ENCODE measurements at places on chromosomes 16 and 17. TPM values are rescaled to one million over a fixed set of nuclear protein-coding genes. Genes with fewer than 3 reads are reported as not detected.

DNA sequence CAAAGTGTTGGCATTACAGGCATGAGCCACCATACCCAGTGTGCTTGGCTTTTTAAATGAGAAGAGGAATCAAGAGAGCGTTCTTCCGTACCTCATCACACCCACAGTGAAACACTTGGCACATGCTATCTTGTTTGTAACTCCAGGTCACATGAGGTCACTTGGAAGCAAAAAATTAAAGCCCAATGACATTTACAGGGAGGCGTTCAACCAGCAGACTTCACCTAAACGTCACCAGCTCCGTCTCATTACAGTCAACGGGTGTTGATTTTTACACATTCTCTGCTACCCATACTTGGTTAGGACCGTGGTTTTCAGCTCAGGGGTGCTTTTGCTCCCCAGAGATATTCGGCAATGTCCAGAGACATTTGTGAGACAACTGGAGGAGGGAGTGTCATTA is 127.0 kb downstream of the XYLT1 start:
- DNase-seq, result no peak

GRCh38 chr17:81484195-81484979 is 28.2 kb downstream of the ACTG1 start:
- DNase-seq, result peak; percentile 96

DNA sequence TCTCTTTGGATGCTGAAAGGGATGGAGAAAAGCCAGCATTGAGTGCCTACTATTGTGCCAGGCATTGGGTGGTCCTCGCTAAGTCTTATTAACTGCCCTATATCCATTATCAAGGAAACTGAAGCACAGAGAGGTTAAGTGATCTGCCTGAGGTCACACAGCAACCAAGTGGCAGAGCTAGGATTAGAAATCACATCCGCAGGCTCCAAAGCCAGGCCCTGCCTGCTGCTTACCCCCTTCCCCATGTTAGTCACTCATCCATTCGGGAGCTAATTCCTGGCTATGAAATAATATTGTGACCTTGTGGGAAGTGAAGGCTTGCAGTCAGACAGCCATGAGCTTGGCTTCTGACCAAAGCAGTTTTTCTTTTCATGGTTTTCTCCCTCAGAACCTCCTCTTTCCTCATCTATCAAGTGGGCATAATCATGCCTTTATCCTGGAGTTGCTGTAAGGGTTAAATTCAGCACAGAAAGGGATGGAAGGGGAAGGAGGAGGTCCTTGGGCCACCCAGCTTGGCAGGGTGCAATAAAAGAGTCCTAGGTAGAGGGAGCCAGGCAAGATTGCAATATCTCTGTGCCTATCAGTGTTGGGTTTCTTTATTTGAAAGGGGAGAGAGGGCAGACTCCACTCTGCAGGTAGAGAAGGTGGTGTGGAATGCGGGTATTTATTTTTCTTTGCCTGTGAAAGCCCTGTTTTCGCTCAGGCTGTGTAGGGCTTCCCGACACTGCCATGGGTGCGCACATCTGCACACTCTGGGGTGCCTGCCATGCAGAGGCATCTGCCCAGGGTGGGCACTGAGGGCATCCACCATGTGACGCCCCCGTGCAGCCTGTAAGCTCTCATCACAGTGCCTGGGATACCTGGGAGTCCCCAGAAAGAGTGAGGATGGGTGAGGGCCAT is 11.3 kb downstream of the RAI1 start:
- DNase-seq, result no peak

DNA sequence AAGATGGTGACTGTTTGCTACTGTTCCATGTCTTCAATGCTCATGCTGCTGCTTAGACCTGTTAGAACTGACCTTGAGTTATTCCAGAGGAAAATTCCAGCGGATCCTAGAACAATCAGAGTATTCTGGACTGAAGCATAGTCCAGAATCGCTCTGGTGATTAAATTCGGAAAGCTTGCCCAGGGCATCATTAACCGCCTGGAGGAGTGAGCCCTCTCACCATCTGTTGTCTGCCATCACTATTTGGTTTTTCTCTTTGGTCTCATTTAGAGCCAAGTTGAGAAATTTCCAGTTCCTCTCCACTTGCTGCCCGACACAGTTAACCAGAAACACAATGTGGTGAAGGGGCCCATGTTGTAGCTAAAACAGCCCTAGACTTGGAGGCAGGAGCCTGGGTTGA is 104.1 kb downstream of the BMERB1 start:
- DNase-seq, result no peak

- DNase-seq, result no peak
These were observed 1.1 kb upstream of the LCMT1 start for GRCh38 chr16:25110387-25110947.

DNA sequence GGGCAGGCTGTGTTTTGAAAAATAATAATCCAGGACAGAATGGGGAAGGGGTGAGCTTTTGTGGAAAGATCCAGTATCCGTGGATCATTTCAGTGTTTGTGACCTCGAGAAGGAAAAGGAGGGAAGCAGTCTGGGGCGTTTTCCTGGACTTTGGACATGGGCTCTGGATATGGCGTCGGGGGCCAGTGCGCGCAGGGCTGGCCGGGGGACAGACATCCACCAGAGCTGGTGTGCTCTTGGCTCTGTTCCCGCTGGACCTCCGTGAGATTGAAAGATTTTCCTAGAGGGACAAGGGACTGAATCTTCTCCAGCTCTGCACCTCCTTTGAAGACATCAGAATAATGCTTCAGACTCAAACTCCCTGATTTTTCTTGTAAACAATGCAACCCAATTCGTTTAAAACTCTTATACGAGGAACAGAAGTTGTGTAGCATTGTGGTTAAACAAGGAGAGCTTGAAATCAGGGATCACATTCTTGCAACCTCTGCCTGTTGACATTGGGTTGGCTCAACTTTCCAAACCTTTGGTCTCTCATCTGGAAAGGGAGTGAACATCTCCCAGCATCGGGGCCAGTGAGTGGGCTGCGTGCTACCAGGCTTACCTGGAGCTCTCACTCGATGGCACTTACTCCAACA is 75.9 kb downstream of the C16orf95 start:
- no peak for DNase-seq

Gene LDAF1
- total RNA-seq, result 34.8 TPM

Gene HBA2
- not detected for total RNA-seq

DNA sequence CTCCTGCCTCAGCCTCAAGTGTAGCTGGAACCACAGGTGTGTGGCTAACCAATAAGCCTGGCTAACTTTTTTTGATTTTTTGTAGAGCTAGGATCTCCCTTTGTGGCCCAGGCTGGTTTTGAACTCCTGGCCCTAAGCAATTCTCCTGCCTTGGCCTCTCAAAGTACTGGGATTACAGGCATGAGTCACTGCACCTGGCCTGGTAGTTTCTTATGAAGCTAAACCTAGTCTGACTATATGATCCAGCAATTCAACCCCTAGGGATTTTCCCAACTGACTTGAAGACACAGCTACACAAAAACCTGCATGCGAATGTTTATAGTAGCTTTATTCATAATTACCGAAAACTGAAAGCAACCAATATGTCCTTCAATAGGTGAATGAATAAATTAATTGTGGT is 176.2 kb upstream of the IRX3 start:
- no peak for DNase-seq

GRCh38 chr16:72639494-72639893 is 408.4 kb downstream of the ZFHX3 start:
- DNase-seq, result no peak

GRCh38 chr17:50847566-50847965 is 12.2 kb downstream of the WFIKKN2 start:
- DNase-seq, result no peak

Gene DHRS7C
- total RNA-seq, result not detected

GRCh38 chr16:12901204-12901596 is 198 bp upstream of the SHISA9 start:
- DNase-seq, result peak; percentile 94

Gene SULT1A4
- 1.1 TPM for total RNA-seq

Gene SHCBP1
- total RNA-seq, result 18.7 TPM

GRCh38 chr17:63337579-63337978 is 108.5 kb downstream of the CYB561 start:
- no peak for DNase-seq

Gene POLR3K
- total RNA-seq, result 9.2 TPM

DNA sequence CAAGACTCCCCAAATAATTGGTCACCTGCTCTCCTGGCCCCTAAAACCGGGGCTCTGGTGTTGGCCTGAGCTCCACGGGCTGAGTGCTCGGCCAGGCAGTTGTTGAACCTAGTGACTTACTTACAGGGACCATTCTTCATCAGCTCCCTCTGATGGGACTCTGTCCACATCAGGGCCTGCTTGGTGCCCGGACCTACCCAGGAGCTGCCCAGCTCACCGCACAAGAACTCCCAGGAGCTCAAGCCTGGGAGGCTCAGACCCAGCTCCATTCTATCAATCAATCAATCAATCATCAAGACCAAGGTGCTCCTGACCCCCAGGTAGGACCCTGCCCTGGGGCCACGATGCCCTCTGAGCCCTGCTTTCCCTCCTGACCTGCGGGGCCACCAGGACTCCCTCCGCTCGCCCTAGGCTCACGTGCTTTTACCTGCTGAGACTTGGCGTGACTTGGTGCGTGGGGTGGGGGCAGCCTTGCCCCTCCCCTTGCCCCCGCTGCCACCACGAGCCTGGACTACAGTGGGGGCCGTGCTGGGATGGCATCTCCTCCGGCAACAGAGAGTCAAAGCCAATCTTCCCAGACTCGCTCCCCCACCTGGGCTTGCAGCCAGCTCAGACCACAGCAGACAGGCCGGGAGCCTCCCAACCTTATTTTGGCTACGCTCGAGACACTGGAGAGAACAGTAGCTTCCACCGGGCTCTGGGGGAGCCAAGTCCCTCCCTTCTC is 15.7 kb downstream of the IL34 start:
- no peak for DNase-seq

- DNase-seq, result no peak
These were observed 5.5 kb upstream of the ACSF2 start for GRCh38 chr17:50420419-50421112.

GRCh38 chr17:38743556-38744171 is 4.5 kb downstream of the PCGF2 start:
- no peak for DNase-seq

Gene C1QTNF8
- total RNA-seq, result not detected

DNA sequence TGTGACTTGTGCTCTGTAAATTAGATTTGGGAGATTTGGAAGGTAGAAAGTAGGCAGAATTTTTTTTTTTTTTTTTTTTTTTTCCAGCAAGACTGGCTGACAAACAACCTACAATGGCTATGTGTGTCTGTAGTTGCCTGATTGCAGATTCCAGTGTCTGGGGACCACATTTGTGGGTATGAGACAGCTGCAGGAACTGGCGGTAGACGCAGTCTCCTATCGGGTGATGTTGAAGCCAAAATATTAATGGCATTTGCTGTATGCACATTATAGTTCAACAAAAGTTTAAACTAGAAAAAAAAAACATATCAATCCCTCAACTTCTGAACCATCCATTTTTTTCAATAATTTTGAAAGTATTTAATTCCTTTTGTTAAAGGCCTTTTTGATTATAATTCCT is 665.2 kb downstream of the TOX3 start:
- DNase-seq, result no peak

Gene GALK1
- total RNA-seq, result 27.3 TPM

Gene ICAM2
- total RNA-seq, result not detected

Gene CDRT15L2
- total RNA-seq, result not detected

GRCh38 chr17:81294512-81295030 is 536 bp downstream of the SLC38A10 start:
- DNase-seq, result peak; percentile 45

Gene CX3CL1
- 0.96 TPM for total RNA-seq

Gene CDK5R1
- 8.8 TPM for total RNA-seq

DNA sequence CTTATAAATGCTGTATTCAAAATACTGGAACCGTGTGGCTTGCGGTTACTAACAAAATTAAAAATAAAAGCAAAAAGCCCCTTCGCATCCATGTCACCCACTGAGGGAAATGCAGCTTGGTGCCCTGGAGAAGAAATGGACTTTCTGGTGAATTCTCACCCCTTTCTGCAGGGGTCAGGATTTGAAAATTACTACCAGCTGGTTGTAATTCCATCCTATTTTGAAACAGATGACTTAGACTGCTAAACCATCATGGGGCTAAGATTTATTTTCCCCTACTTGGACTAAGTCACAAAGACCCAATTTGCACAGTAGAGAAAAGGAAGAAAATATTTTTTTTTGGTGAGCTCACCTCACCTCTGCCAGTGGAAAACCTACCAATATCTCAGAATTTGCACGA is 111.4 kb upstream of the MYOCD start:
- no peak for DNase-seq

- DNase-seq, result no peak
These were observed 391.0 kb upstream of the EEF2KMT start for GRCh38 chr16:5488581-5488980.

DNA sequence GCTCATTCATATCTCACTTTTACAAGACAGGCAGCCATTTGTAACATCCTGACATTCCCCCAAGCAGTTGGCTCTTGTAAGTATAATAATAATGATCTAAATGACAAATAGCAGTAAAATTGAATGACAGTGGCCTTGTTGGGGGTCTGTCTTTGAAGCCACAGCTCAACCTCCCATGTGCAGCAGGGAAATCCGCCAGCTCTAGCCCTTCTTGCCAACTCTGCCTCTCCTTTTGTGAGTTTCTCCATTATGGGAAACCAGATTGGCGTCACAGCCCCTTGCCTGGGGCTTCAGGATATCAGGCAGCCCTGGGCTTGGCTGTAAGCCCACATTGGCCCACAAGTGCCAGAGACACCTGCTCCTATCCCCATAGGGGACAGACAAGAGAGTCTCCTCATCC is 70.4 kb upstream of the CACNG5 start:
- no peak for DNase-seq

GRCh38 chr16:89334050-89334449 is 116.5 kb downstream of the ZNF778 start:
- DNase-seq, result no peak

DNA sequence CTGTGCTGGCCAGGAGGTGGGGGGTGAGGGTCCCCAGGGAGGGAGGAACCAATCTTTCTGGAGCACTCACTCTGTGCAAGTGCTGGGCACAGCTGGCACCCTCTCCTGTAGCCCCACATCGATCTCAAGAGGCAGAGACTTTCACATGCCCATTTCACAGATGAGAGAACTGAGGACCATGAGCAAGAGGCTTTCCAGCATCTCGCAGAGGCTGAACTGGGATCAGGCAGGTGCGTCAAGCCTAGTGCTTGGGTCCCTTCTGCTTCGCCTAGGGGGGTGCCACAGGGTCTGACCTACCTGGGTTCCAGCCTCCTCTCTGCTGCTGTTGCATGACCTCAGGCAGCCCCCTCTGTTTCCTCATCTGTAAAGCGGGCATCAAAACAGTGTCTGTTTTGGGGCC is 1.3 kb upstream of the WFDC1 start:
- no peak for DNase-seq

- DNase-seq, result no peak
These were observed 4.4 kb upstream of the PRR35 start for GRCh38 chr16:555528-556473.

Gene TPSD1
- total RNA-seq, result not detected

- no peak for DNase-seq
These were observed 89.4 kb upstream of the TNRC6C start for GRCh38 chr17:77869041-77869599.

Gene NHLRC4
- 0.28 TPM for total RNA-seq

Gene TMEM231
- total RNA-seq, result 10.9 TPM

- peak; percentile 28 for DNase-seq
These were observed 62.3 kb downstream of the TMEM100 start for GRCh38 chr17:55660178-55660886.

Data from neural progenitor cell (in vitro differentiated cells).